SHP77 (cell line): ENCODE measurements at places on chromosomes 3 and 15.

DNA sequence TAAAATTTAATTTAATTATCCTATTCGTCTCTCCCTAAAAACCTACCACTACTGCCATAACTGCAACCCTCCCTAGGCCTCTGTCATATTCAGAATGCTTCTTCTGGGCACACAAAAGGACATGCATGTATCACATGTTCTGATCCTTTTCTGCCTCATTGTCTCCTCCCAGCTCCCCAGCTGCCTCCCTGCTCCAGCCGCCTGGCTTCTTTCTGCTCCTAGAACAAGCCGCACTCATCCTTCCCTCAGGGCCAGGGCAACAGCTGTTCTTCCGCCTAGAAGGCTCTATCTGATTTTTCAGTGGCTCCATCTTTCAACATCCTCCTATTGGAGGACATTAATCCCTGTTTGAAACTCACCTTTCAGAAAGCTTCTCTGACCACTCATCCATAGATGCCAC lies 38.6 kb downstream of the TMED3 start:
- DNase-seq: no peak

DNA sequence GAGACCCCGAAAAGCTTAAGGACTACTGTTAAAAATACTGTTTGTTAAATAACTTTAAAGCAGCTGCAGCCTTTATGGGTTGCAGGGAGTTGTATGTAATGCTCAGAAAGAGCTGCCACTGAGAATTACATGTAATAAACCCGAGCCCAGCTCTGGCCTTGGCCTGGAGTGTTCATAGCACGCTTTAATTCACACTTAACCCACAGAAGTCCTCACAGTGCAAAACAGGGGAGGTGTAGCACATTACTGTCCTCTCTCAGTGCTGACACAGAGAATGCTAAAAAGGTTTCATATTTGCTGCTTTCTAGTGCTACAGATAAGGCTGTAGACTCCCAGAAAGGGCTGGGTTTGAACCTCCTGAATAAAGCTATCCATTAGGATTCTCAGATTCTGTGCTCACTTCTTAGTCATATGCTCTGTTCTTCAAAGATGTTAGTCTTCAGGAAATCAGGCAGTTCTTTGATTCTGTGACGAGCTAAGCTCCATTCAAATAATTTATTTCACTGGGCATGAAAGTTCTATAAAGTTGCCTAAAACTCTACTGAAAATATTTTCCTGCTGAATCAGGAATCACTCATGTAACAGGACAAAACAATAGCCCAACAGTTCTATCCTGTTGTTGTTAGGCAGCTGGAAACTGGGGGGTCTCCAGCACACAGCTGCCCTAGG lies 108.0 kb downstream of the SENP2 start:
- DNase-seq: no peak

- DNase-seq: no peak
Observed at GRCh38 chr3:147002721-147003120, 397.6 kb upstream of the PLSCR5 start.

GRCh38 chr3:175879417-175879816 lies 1020.3 kb downstream of the NAALADL2 start:
- no peak for DNase-seq

DNA sequence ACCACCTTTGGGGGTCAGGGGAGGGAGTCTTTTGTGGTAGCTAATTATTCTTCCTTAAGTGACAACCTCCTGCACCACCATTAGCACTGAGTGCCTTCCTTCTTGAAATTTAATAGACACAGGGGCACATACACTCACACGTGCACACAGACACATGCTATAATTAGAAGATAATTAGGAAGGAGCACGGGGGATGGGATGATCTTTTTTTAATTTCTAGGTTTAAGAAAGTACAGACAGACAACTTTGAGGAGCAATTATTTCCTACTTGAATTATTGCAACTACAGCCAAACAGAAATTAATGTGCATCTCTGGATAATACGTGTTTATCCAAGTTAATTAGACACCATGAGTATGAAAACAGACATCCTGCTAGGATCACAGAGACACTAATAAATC lies 44.8 kb upstream of the GUCA1C start:
- no peak for DNase-seq

DNA sequence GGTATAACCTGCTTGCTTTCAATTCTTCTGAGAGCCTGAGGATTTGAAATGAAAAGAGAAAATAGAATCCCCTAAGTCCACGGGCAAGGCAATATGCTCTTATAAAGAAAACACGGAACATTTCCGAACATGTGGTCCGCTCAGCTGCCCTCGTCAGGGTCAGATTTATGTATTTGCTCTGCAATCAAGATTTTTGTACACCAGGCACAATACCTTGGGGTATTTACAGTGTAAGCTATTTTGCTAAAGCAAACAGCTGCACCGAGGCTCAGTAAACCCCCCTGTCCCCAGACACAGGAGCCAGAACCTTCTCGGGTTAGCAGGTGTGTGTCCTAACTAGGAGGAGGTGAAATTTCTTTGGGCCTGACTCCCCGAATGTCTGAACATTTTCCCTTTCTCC lies 155.8 kb upstream of the LRIG1 start:
- peak; percentile 77 for DNase-seq

DNA sequence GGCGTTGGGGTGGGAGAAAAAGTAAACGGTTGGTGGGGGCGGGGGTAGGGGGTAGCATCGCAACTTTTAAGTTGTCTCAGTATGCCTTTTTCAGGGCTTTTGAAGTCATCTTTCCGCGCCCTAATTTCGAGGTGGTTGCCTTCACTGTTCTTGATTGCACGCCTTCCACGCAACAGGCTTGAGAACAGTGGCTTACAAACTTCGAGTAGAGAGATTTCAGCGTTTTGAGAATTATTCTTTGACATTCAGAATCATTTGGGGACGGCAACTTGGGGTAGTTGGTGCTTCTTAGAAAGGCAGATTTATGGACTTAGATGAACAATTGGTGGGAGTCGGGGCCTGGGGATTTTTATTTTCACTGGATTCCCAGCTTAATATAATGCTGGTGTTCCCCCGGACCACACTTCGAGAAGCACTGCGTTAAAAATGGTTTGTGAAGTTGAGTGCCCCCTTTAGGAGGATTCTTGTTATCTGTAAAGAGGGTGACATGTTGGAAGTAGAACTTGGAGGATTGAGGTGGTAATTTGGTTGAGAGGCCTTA lies 880 bp downstream of the PPP4R2 start:
- peak; percentile 22 for DNase-seq

DNA sequence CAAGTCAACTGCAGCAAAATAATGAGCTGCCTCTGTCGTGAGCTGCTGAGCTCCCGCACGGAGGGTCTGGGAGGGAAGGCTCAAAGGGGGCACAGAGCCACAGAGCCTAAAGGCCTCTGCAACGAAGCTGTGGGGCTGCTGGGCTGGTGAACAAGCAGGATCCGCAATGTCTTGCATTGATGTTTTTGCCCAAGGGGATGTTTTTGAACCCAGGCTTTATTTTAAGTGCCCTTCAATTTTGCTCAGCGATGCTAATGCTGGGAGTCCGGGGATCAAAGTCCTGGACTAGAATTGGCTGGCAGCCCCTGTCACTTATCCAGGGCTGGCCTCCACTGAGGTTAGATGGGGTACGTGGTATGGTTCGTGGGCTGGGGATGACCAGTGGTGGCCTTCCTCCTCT lies 240.0 kb downstream of the VPS13C start:
- no peak for DNase-seq

- DNase-seq: no peak
Observed at GRCh38 chr3:141538568-141539240, 51.9 kb downstream of the RASA2 start.

DNA sequence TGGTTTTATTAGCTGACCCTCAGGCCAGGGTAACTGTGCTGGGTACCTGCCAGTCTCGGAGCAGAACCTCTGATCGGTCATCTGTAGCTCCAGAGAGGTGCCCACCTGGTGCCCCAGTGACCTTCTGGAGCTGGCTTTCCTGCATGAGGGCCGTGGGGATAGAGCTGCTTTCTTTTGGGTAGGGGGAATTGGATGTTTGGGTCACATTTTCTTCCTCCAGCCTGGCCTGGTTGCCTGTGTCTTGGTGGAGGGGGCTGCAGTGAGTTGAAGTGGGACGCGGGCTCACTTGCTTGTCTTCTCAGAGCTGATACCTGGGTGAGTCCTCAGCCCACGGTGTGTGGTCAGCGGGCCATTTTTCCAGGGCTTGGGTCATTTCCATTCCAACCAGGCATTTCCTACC lies 2.6 kb downstream of the ZNF710 start:
- no peak for DNase-seq

- no peak for DNase-seq
Observed at GRCh38 chr3:193771011-193771652, 178.1 kb downstream of the OPA1 start.

DNA sequence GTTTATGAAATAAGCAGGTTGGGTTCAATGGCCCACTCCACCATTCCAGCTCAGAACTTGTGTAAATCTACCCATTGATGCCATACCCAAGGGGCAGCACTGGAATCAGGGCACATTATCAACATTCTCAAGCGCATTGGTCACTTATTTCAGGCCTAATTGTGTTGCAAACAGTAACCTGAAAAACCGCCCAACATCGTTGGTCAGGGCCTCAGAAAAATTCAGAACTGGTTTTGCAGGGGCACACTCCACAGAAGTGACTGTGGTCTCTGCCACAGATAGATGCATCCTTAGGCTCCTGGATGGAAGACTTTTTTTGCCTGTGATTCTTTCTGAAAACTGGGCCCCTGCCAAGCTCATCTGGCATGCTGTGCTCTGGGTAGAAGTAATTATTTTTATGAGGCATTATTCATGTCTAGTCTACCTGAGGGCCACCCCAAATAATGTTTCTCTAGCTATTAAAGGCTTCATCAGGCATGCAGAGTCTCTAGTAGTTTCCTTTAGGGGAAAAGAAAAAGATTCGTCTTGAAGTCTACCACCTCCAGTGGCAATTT lies 21.7 kb upstream of the LRTM1 start:
- DNase-seq: no peak
